Left colon (tissue), 2 donors: ENCODE measurements at places on chromosomes 12 and 14.
A peak's percentile ranks its signal among the peaks of the same experiment; 100 is the strongest.

GRCh38 chr12:52175371-52176350 is 16.2 kb downstream of the KRT80 start:
- no peak for DNase-seq

DNA sequence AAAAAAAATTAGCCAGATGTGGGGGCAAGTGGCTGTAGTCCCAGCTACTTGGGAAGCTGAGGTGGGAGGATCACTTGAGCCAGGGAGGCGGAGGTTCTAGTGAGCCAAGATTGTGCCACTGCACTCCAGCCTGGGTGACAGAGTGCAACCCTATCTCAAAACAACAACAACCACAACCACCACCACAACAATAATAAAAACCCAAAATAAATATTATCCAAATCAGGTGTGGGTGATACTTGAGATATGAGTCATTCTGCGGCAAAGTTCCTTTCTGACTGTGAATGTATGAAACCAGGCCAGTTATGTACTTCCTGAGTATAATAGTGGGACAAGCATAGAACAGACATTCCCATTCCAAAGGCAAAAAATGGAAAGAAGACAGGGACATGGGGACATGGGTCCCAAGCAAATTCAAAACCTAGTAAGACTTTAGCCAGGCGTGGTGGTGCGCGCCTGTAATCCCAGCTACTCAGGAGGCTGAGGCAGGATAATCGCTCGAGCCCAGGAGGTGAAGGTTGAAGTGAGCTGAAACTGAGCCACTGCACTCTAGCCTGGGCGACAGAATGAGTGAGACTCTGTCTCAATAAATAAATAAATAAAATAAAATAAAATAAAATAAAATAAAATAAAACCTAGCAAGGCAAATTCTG is 9.7 kb upstream of the ERC1 start:
- no peak for DNase-seq

DNA sequence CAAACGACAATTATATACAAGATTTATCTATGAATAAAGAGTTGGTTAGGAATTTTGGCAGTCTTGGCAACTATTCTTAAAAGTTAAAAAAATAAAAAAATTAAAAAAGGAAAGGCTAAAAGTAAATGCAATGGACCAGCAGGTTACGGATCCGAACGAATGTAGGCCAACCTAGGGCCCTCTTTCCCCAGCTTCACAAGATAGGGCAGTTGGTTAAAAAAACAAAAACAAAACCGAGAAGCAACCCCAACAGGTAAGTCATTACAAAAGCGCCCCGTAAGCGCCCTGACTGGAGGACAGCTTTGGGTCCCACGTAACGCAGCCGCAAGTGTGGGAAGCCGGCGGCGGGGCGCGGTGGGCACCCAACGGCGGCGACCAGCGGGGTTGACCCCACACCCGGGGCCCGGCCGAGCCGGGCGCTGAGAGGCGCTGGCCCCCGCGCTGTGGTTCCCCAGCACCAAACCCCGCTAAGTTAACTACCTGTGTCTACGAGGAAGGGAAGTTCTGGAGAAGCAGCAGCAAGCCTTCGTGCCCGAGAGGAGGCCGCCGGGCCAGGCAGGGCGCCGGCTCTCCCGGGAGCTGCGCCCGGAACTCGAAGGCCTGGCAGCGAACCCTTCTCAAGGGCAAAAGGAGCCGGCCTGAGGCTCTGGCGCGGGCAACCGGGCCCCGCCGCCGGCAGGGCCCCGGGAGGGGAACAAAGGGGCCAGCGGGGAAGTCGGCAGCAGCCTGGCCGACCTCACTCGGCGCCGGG is 882 bp downstream of the HECTD1 start:
- peak; percentile 61 for DNase-seq

DNA sequence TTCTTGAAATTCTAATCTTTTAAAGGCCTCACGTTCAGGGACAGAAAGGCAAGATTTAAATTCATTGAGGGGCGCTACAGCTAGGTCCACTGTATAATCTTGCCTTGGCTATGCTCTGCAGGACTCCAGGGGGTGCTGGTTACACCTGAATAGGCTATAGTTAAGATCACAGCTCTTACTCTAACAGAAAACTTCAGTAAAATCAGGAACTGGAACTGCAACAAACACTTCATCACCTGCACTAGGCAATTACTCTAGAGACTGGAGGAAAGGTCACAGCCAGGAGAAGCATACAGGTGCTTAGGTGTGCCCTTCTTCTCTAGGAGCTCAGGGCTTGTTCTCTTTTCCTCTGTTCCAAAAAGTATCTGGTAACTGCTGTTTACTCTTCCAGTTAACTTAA is 20.9 kb downstream of the SLCO1C1 start:
- peak; percentile 48 for DNase-seq

GRCh38 chr14:73290279-73290678 is 53.0 kb downstream of the PAPLN start:
- DNase-seq: no peak

DNA sequence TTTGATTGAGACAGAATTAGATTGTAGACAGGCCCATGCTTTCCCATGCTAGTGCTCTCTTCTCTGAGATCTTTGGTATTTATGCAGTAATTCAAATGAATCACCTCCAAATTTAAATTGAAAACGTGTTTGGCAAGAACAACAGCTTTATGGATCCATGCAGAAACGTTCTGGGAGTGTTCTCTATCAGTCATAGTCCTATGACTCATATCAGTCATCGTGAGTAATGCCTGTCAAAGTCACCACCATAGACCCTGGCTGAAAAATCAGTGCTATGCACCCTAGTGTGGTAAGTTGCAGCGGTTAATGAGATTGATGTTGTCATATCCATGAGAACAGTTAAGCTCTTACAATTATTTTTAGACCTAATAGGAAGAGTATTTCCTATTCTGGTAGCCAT is 90.1 kb upstream of the FOXG1 start:
- DNase-seq: no peak

- DNase-seq: no peak
These were observed 1.7 kb downstream of the ARHGAP9 start for GRCh38 chr12:57477710-57478681.

DNA sequence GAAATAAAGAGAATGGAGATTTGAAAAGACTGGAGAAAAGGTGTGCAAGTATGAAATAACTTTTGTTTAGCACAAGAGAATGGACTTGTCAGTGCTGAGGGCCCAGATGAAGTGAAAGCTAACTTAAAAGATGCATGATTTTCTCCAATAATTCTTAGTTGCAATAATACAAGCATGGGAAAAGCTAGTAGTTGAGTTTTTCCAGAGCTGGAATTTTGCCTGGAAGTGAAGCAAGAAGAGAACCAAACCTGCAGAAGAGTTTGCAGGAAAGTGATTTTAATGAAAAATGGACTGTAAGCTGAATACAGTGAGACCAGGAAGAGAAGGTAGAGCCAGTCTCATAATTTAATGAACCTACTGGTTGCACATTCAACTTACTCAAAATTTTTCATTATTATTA is 69.3 kb upstream of the FSCB start:
- DNase-seq: no peak

- no peak for DNase-seq
These were observed 190.8 kb upstream of the CNOT2 start for GRCh38 chr12:70052476-70052875.

DNA sequence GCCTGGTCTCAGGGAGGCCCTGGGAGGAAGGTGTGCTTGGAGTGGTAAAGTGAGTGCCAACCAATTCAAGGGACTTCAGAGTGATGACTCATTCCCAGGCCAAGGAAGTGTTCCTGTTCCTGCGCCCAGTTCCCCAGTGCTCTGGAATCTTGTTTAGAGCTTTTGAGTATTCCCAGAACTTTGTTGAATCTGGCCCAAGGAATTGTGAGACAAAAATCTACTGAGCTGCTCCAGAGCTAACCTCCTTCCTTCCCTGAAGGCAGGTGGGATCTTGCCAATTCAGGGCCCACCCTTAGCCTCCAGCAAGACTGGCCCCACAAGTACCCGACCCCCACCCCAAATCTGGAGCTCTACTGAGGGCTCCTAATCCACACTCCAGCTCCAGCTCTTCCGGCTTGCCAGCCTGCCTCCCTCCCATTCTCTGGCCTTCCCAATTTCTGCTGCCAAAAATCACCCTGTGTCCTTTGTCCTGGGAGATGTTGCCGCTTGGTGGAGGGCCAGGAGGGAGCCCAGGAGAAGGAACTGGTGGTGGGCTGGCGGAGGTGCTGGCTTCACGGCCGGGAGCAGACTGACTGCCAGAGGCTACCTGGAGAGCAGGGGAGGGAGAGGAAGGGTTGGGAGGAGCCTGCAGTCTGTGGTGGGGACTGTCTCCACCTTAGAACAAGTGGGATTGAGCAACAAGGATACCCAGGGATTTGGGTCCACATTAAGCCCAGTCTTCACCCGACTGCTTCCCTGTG is 2.0 kb upstream of the ATN1 start:
- peak; percentile 55 for DNase-seq

- DNase-seq: peak; percentile 87
These were observed 7.2 kb downstream of the ALDH2 start for GRCh38 chr12:111773801-111774551.

DNA sequence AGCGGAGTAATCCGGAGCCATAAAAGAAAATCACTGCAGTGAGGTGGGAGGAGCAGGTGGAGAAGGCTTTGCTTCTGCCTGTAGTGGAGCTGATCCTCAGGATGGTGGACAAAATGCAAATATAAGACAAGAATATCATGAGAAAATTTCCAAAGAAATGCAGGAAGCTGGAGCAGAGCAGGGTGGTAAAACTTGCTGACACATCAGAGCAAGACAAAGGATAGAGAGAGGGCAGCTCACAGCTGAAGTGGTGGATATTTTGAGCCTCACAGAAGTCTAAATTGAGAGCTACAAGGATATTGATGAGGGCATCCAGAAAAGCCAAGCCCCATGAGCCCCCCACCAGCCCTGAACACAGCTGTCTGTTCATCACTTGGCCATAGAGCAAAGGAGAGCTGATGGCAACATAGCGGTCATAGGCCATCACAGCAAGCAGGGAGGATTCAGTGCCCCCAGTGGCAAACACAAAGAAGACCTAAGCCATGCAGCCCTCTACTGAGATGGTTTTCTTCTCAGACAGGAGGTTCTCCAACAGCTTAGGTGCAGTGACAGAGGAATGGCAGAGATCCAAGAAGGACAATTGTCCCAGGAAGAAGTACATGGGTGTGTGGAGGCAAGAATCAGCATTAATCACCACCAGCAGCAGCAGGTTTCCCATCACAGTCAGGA is 30.0 kb upstream of the ANP32D start:
- DNase-seq: no peak

DNA sequence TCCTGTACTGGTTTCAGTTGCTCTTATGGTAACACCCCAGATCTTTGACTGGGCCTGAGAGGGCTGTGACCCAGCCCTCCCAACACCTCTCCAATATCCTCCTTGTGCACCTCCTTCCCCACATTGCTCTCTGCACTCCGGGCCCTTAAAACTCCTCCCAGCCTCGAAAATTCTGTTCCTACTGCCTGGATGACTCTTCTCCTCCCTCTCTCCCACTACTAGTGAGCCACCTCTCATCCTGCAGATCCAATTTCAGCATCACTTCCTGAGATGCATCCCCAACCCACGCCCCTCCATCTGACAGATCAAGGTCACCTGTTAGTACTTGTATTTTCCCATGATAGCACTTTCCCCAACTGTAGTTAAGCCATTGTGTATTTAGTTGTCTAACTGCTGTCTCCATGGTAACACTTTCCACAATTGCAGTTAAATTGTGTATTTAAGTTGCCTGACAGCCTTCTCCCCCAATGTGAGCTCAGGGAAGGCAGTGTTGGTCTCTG is 11.5 kb upstream of the NT5DC3 start:
- DNase-seq: no peak

DNA sequence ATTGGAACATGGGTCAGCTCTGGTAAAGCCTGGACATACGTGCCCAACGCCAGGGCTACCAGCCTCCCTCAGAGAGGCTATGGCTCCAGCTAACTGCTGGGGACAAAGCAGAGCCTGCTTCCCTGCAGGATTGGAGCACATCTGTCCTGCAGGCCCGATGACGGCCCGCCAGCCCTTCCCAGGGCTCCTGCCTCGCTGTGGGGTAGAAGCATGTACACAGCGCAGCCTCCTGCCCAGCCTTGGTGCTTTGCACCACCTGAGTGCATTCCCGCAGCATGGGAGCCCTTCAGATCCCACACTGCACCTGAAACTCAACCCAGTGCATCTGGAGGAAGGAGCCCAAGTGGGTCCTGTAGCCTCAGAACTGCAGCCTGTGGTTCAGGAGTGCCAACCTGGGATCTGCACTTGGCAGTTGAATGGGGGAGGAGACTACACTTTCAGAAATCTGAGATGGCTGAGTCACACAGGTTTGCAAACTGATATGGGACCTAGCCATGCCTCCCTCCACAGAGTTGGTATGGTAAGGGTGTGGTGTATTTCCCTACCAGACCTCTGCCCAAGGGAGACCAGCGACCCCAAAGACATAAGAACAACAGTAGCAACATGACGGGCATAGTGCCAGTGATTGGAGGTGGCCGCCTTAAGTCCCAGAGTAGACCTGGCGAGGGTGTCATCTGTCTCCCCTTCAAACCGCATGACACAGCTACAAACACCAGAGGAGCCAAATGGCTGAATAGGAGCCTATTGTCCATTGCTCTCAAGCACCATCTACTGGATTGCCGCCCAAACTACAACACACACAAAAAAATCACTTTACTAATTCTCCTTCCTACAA is 273.9 kb upstream of the MIS18BP1 start:
- no peak for DNase-seq

DNA sequence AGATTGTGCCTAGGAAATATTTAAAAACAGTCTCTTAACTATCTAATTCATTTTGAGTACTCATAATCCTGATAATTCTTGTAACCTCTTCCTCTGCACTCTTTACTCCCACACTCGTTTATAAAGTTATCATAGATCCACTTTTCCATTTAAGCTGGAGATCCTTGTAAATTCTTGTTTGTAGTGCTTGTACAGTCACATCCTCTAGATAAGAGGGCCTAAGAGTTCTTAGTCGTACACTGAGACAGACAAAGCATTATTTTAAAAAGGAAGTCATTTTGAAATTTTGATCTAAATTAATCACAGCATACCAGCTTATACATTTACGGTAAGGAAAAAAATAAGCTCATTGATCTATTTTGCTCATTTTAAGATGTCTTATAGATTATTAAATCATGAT is 42.5 kb downstream of the LMO3 start:
- no peak for DNase-seq

- no peak for DNase-seq
These were observed 101.7 kb upstream of the C14orf180 start for GRCh38 chr14:104477666-104478380.

DNA sequence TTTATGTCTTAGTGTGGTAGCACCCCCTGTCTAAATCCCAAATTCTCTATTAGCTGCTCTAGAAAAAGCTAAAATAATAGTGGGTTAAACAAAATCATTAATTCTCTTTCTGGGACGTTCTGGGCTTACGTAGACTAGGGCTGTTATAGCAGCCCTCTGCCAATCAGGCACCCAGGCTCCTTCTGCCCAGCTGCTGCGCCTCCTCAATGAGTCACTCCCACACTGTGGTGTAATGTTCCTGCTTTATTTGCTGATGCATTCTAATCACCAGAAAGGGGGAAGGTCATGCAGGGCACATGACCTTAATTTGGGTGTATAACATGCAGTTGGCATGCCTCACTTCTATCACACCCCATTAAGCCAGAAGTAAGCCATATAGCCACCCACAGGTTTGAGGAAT is 294.5 kb downstream of the GALC start:
- no peak for DNase-seq

DNA sequence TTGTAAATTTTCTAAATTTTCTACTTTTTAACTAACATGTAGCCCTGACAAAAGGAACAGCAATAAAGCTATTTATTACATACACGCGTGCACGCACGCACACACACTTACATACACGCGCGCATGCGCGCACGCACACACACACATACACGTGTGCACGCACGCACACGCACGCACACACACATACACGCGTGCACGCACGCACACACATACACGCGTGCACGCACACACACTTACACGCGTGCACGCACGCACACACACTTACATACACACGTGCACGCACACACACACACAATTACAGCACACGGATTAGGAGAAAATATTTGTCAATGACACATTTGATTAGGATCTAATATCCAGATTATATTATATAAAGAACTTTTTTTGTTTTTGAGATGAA is 27.9 kb downstream of the DHX37 start:
- no peak for DNase-seq
